ENCODE measurements at places on chromosomes 16 and 17. TPM values are rescaled to one million over a fixed set of nuclear protein-coding genes. Genes with fewer than 3 reads are reported as not detected.

- H3K27me3 ChIP-seq = no peaks in the 10 kb centered on the region
- no peak overlapping the region for H3K27ac ChIP-seq
- no peaks in the 10 kb centered on the region for H3K4me1 ChIP-seq
- no peaks in the 10 kb centered on the region for H3K36me3 ChIP-seq
- no peak overlapping the region for H3K4me3 ChIP-seq
These were observed 141.8 kb downstream of the XYLT1 start for GRCh38 chr16:17328932-17329331.

- H3K27ac ChIP-seq = no peak overlapping the region
- H3K27me3 ChIP-seq = no peaks in the 10 kb centered on the region
- DNase-seq = no peak
- peaks cover 2% of the 10 kb centered on the region for H3K36me3 ChIP-seq
These were observed 839 bp downstream of the PLD2 start for GRCh38 chr17:4807605-4808377.

GRCh38 chr16:30092373-30093010 lies 768 bp upstream of the TBX6 start:
- H3K27ac ChIP-seq = peak overlapping the region; percentile 76
- H3K27me3 ChIP-seq = no peaks in the 10 kb centered on the region
- DNase-seq = peak; percentile 81
- H3K36me3 ChIP-seq = peaks cover 5% of the 10 kb centered on the region
- no peaks in the 10 kb centered on the region for H3K4me1 ChIP-seq
- peak overlapping the region; percentile 51 for H3K4me3 ChIP-seq

- H3K27ac ChIP-seq = no peak overlapping the region
- DNase-seq = no peak
- H3K36me3 ChIP-seq = no peaks in the 10 kb centered on the region
- no peaks in the 10 kb centered on the region for H3K4me1 ChIP-seq
- H3K27me3 ChIP-seq = no peaks in the 10 kb centered on the region
These were observed 10.5 kb upstream of the NUDT7 start for GRCh38 chr16:77711775-77712174.

The HS3ST4 gene
- not detected for polyA plus RNA-seq

- H3K4me3 ChIP-seq = no peak overlapping the region
- H3K4me1 ChIP-seq = no peaks in the 10 kb centered on the region
- DNase-seq = no peak
- no peaks in the 10 kb centered on the region for H3K36me3 ChIP-seq
- H3K27ac ChIP-seq = no peak overlapping the region
These were observed 125.2 kb downstream of the C16orf78 start for GRCh38 chr16:49498666-49499413.

The TBCD gene
- polyA plus RNA-seq = 78.7 TPM

The TBC1D10B gene
- polyA plus RNA-seq = 30.1 TPM

GRCh38 chr16:84511831-84512230 lies 7.4 kb upstream of the MEAK7 start:
- no peaks in the 10 kb centered on the region for H3K27me3 ChIP-seq
- H3K27ac ChIP-seq = no peak overlapping the region
- H3K4me1 ChIP-seq = no peaks in the 10 kb centered on the region

DNA sequence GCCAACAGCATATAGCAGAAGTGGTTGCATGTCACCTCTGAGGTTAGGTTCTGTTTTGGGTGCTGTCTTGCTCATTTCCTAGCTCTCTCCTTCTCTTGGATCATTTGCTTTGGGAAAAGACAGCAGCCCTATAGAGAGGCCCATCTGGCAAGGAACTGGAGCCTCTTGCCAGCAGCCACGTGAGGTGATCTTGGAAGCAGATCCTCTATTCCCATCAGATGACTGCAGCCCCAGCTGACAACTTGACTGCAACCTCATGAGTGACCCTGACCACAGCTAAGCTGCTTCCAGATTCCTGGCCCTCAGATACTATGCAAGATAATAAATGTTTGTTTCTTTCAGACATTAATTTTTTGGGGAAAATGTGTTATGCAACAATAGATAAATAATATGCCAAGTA lies 213.3 kb upstream of the HS3ST4 start:
- H3K4me1 ChIP-seq = no peaks in the 10 kb centered on the region
- no peak overlapping the region for H3K4me3 ChIP-seq
- H3K27me3 ChIP-seq = no peaks in the 10 kb centered on the region

GRCh38 chr17:71304498-71305158 lies 816.2 kb upstream of the SOX9 start:
- DNase-seq = no peak
- H3K36me3 ChIP-seq = no peaks in the 10 kb centered on the region
- H3K27ac ChIP-seq = no peak overlapping the region
- H3K4me3 ChIP-seq = no peak overlapping the region

GRCh38 chr16:8436931-8437330 lies 153.4 kb downstream of the TMEM114 start:
- H3K4me3 ChIP-seq = no peak overlapping the region
- H3K4me1 ChIP-seq = no peaks in the 10 kb centered on the region
- no peak for DNase-seq
- H3K27ac ChIP-seq = no peak overlapping the region
- H3K27me3 ChIP-seq = no peaks in the 10 kb centered on the region
- no peaks in the 10 kb centered on the region for H3K36me3 ChIP-seq

- H3K27ac ChIP-seq = no peak overlapping the region
- H3K27me3 ChIP-seq = no peaks in the 10 kb centered on the region
- no peak overlapping the region for H3K4me3 ChIP-seq
These were observed 506.1 kb downstream of the CDH11 start for GRCh38 chr16:64615630-64616280.

The PRDM7 gene
- not detected for polyA plus RNA-seq

- no peaks in the 10 kb centered on the region for H3K36me3 ChIP-seq
- H3K4me3 ChIP-seq = no peak overlapping the region
- H3K27me3 ChIP-seq = no peaks in the 10 kb centered on the region
- no peak overlapping the region for H3K27ac ChIP-seq
- H3K4me1 ChIP-seq = peaks cover 11% of the 10 kb centered on the region
- DNase-seq = peak; percentile 74
These were observed 43.5 kb downstream of the REXO5 start for GRCh38 chr16:20849589-20850390.

Measured in kidney (tissue), 22 donors.